ENCODE measurements at places on chromosomes 2 and 18. TPM values are rescaled to one million over a fixed set of nuclear protein-coding genes. Genes with fewer than 3 reads are reported as not detected.

- no peak for DNase-seq
Measured at GRCh38 chr2:1567556-1568344, 154.5 kb downstream of the TPO start.

GRCh38 chr2:47057687-47058002 is 97.5 kb downstream of the STPG4 start:
- DNase-seq = peak; percentile 58

MAB21L4 gene
- not detected for total RNA-seq

CTAGE1 gene
- total RNA-seq = not detected

DNA sequence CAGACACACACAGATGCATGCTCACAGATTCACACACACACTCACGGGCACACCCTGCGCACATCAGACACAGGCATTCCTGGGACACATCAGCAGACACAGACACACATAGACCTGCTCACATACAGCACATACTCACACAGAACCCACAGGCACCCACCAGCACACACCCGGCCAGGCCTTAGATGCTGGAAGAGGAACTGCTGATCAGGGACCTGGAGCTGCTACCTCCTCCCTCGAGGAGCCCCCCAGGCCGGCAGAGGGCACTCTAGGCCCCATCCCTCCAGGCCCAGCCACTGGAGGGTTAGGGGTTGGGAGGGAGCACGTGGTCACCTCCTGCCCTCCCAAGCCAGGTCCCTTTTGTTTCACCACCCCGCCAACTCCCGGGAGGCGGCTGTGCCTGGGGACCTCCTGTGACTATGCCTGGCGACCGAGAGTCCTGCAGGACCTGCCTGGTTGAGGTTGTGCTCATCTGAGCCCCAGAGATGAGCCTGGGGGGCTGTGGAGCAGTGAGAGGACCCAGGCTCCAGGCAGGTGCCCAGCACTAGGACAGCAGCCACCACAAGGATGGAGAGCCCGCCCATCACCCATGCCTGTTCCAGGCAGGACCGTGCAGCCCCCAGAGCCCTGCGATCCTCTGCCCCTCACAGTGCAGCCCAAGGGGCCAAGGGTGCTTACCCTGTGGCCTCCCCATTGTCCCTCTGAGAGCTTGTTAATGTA is 21.0 kb upstream of the PTMA start:
- DNase-seq = peak; percentile 73

FRZB gene
- total RNA-seq = 5.3 TPM

MC2R gene
- total RNA-seq = not detected

GRCh38 chr2:157725846-157726245 is 97.2 kb upstream of the ACVR1C start:
- DNase-seq = no peak

DNA sequence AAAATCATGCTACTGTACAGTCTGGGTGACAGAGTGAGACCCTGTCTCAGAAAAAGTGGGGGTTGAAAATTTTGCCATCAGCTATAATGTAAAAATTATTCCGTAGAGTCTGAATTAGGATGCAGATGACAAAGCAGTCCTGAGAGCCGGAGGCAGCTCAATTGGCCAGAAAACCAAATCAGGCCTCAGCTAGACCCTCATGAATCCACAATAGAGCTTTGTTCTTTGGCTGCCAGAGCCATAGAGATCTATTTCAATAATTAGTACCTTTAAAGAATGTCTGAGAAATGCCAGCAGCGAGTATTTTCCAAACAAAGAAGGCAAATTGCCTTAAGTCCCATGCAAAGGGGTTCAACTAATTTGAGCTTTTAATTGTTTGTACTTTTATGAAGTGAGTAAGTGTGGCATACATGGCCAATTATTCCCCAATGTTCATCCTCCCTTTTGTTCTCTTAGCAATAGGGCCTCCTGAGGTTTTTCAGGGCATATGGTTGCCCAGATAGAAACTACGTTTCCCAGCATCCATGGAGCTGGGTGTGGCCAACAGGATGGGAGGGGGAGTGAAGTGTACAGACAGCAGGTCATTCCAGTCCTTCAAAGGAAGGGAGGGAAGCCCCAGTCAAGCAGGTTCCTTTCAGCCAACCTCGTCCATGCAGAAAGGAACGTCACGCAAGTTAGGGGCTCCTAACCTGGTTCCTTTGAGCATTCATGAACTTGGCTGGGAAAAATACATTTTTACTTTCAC is 211.3 kb upstream of the APCDD1 start:
- DNase-seq = no peak

DNA sequence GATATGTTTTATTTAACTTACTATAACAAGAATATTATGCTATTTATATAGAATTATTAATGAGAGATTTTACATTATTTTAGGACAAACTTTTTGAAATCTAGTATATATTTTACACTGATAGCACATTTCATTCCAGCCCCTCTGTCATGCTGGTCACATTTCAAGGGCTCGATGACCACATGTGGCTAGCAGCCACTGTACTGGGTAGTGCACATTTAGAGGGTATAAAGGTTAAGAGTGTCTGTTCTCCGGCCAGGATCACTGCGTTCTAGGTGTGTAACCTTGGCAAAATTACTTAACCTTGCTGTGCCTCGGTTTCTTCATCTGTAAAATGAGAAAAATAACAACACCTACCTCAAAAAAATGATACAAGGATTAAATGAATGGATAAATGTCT is 87.2 kb upstream of the TNP1 start:
- DNase-seq = no peak

- DNase-seq = no peak
Measured at GRCh38 chr2:237143676-237144440, 58.2 kb downstream of the COPS8 start.

DNA sequence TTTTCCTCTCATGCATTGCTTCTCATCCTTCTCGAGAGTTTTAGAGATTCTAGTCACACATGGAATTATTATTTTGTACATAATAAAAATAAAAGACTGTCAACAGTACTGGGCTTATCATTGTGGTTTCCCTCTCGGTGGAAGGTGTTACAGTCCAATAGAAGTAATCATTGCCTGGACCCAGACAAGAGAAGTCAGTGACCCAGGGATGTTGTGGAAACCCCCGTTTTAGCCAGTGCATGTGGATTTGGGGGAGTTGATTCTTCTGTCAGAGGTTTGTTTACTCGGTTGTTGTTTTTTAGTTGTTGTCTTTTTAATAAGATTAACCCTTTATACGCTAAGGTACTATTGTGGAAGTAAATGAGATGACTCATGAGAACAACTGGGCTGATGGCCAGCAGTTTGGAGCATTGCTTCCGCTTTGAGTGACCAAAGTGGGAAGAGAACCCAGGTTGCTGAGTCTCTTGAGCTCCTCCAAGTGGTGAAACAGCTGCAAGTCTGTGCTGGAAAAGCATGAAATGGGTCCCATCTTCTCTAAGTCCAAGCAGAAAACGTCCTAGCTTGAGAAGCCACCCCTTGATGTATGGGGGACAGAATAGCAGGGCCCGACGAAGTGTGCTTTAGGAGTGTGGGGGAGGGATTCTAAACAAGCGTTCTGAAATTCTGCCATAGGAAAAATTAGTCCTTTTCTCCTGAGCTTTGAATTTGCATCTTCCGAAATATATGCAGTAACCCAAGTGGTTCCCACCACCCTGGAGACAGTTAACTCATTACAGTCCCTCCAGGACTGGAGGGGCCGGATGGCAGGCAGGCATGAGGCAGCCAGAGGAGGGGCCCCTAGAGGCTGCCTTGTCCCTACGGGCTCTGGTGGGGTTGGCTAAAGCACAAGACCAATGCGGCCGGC is 61.8 kb upstream of the GPR45 start:
- peak; percentile 34 for DNase-seq

FOXD4L1 gene
- total RNA-seq = not detected

- no peak for DNase-seq
Measured at GRCh38 chr2:218014706-218015585, 12.2 kb upstream of the TNS1 start.

MAP3K19 gene
- total RNA-seq = not detected

DNA sequence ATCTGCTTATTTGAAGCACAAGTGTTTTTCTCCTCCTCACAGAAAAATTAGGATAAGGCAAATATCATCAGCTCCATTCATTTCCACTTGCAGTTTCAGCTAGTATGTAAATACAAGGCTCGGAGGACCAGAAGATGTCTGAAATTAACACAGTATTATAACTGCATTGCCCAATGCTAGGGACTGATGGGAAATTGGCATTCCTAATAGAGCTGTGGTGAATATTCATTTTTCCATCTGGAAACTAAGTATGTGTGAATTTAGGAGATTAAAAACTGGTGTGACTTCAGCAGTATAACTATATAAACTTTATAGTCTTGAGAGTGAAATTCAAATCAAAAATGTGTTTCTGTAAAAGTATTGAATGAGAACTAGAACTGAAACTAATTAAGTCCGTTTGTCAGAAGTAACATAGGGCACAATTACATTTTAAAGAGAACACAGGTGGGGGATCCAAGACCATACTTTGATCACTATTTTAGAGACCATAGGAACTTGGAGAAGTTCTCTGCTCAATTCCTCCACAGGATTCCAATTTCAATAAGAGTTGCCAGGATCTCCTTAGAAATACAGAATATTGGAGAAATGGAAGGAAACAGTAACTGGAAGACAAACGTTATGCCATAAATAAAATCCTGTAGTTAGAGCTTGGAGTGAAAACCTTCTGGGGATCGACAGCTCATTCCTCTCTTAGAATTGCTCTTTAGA is 12.1 kb upstream of the ITGA6 start:
- DNase-seq = no peak

RESP18 gene
- not detected for total RNA-seq

PROKR1 gene
- total RNA-seq = 0.12 TPM

DNA sequence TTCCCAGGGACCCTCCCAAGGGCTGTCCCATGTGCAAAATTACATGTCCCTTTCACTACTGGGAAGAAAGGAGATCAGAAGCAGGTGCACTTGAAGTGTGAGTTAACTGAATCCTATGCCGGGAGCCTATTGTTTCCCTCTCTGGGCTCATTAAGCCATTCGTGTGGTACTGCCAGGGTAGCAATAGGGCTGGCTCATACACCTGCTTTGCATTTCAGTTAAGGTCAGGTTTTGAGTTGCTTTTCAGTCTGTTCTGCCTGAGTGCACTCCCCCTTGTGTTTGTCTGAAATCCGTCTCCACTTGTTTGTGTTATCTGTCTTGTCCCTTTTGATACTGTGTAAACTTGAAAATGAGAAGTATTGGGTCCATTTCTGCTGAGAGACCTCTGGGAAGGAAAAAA is 1232.6 kb upstream of the NRXN1 start:
- no peak for DNase-seq

DNA sequence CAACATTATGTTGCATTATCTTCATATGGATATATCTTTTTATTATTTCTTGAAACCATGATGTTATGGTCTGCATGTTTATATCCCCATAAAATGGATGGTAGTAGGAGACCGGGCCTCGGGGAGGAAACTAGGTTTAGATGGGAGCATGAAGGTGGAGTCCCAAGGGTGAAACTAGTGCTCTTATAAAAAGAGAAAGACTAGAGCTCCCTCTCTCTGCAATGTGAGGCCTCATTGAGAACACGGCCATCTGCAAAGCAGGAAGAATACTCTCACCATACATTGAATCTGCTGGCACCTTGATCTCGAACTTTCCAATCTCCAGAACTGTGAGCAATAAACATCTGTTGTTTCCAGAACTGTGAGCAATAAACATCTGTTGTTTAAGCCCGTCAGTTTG is 64.0 kb downstream of the NXPH2 start:
- no peak for DNase-seq

- no peak for DNase-seq
Measured at GRCh38 chr2:96414161-96414710, 78.7 kb downstream of the NCAPH start.

DNA sequence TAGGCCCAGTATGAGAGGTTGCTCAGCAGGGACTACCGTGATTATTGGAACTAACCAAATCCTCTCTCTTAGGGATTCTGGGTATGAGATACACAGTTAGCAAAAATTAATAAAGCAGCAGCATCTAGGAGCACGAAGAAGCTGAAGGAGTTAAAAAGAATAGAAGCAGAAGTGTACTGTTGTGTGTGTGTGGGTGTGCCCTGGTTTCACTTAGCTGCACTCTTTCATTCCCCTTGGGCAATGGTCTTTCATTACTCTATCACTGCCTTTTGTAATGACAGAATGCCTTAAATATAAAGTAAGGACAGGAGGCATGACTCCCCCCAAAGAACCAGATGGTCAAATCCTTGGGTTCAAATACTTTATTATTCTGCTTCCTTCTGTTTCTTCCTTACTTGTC is 115.9 kb upstream of the CD302 start:
- DNase-seq = no peak

GRCh38 chr2:16319551-16320121 is 346.0 kb downstream of the CYRIA start:
- no peak for DNase-seq

- peak; percentile 54 for DNase-seq
Measured at GRCh38 chr2:236988690-236989624, 96.7 kb upstream of the COPS8 start.

GRCh38 chr2:76472946-76473345 is 762.2 kb upstream of the GCFC2 start:
- no peak for DNase-seq

DNA sequence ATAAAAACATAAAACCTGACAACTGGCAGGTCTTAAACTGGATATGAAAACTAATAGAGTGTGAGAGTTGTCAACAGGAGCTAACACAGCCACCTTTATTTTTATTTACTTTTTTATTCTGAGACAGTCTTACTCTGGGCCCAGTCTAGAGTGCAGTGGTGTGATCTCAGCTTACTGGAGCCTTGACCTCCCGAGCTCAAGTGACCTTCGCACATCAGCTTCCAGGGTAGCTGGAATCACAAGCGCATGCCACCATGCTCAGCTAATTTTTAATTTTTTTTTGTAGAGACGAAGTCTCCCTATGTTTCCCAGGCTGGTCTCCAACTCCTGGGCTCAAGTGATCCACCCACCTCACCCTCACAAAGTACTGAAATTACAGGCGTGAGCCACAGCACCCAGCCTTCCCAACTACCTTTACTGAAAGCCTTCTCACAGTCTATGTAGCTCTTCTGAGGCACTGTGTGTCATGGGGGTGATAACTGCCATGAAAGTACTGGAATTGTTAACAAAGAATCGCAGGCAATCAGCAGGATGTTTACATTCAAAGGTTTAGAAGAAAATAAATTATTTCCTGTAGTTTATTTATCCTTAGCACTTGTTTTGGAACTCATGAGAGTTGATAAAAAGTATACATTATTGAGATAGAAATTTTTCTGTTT is 24.3 kb downstream of the GDF7 start:
- DNase-seq = no peak

GKN2 gene
- not detected for total RNA-seq

DNA sequence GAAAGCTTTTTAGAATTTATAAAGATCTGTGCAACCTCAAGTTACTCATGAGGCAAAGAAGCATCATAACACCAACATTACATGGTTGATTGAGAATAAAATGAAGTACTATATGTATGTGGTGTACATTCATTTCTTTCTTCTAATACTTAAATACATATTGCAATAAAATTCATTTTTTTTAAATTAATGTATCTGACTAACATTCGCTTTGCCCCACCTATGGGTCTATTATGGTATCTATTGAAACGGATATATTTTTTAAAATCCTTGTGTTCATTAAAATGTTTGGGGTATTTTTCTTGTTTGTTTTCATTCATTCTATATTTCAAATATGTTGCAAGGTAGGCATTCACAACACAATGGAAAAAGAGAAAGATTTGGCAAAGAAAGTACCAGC is 237.5 kb downstream of the DSEL start:
- no peak for DNase-seq

- DNase-seq = peak; percentile 51
Measured at GRCh38 chr2:35973737-35974132, 381.8 kb upstream of the CRIM1 start.

Data from left cardiac atrium (tissue), 4 donors.